ENCODE measurements at places on chromosomes 6 and 20. TPM values are rescaled to one million over a fixed set of nuclear protein-coding genes. Genes with fewer than 3 reads are reported as not detected.

EFCAB8 gene
- not detected for total RNA-seq

DNA sequence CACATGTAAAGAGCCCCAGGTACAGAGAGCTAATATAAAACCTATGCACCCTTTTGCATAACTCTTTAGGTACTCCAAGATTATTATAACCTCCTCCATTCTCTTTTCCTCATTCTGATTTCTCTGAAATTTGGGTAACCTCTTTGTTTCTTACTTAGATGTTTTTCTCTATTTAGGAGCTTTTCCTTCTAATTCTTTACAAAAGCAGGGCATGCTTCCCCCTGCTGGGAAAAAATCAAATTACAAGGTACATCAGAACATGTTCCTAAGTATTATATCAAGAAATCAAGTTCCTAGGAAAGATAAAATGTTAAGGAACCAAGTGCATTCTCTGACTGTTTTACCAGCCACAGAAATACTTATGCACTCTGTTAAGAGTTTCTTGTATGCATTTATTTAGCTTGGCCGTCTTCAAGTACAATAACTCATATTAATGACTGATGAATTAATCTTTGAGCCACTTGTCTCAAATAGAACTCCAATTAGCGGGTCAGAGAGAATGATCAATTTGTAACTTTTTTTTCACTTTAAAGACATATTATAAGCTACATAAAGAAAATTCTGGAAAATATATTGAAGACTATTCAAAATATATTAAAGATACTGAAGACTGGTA, 2.1 kb downstream of the KHDRBS2 start:
- DNase-seq, result no peak

TBXT gene
- not detected for total RNA-seq

GRCh38 chr6:76840041-76840745, 623.1 kb downstream of the HTR1B start:
- DNase-seq, result no peak

TSBP1 gene
- not detected for total RNA-seq

ALDH5A1 gene
- 3.3 TPM for total RNA-seq

GRCh38 chr20:57474205-57474604, 50.7 kb downstream of the CTCFL start:
- no peak for DNase-seq

DNA sequence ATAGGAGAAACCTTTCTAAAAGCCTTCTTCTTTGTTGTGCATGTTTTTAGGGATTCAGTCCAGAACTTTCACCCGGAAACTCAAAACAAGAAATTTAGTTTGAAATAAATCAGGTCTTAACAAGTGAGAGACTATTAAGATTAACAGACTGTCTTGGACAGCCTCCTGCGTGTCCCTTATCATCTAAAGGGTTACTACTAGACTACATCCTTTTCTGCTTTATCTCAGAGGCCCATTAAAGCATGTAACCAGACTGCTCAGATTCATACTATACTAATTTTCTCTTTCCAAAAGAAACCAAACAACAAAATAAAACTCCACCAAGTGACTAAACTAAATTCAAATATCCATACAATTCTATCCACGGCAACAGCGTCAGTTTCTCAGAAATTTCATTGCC, 173.8 kb downstream of the GMPR start:
- DNase-seq, result no peak

CD83 gene
- total RNA-seq, result 2.1 TPM

- no peak for DNase-seq
Measured at GRCh38 chr6:133241901-133242636, 912 bp downstream of the EYA4 start.

GRCh38 chr20:15916623-15917022, 656.6 kb downstream of the KIF16B start:
- peak; percentile 45 for DNase-seq

GRCh38 chr6:74993136-74993535, 212.7 kb downstream of the COL12A1 start:
- DNase-seq, result no peak

IRAK1BP1 gene
- total RNA-seq, result 3.1 TPM

GRCh38 chr20:35276408-35276807, 1.5 kb downstream of the MMP24OS start:
- no peak for DNase-seq

DNA sequence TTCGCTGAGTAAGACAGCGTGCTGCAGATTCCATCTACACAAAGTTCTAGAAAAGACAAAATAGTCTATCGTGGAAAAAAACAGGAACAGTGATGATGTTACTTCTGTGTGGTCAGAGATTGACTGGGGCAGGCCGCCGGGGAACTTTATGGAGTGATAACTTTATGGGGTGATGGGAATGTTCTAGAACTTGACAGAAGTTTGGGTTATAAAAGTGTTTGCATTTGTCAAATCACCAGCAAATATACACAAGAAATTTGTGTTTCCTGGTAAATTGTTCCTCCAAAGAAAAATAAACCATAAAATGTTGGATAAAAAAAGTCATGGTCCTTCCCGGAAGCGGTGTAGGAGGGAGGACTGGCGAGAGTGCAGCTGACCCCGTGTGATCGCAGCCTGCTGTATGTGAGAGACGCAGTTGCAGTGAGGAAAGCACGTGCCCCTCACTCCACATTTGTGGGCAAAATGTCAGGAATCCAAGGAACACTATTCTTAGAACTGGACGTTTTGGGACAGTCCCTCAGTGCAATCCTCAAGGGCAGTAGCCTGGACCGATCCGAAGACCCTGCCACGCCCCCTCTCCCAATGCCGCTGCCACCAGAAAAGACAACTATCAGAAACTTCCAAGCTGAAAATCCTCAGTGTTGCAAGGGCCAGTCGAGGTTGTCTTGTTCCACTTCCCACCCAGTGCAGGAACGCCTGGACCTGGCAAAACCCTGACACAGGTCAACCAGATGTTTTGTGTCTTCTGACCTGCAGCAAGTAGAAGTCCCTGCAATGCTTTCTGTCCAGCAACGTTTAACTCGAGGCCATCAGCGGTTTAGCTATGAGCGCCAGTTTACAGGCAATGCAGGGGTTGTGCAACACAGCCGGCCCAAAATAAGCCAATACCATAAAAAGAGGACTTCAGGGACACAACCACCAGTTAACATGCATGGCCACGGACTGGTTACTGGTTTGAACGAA, 80.5 kb upstream of the QKI start:
- no peak for DNase-seq

GRCh38 chr6:47592131-47592840, 106.1 kb upstream of the ADGRF4 start:
- DNase-seq, result no peak

MDFI gene
- total RNA-seq, result 0.83 TPM

HDGFL1 gene
- total RNA-seq, result not detected

GRCh38 chr6:122736616-122737015, 42.9 kb upstream of the FABP7 start:
- DNase-seq, result no peak

DNA sequence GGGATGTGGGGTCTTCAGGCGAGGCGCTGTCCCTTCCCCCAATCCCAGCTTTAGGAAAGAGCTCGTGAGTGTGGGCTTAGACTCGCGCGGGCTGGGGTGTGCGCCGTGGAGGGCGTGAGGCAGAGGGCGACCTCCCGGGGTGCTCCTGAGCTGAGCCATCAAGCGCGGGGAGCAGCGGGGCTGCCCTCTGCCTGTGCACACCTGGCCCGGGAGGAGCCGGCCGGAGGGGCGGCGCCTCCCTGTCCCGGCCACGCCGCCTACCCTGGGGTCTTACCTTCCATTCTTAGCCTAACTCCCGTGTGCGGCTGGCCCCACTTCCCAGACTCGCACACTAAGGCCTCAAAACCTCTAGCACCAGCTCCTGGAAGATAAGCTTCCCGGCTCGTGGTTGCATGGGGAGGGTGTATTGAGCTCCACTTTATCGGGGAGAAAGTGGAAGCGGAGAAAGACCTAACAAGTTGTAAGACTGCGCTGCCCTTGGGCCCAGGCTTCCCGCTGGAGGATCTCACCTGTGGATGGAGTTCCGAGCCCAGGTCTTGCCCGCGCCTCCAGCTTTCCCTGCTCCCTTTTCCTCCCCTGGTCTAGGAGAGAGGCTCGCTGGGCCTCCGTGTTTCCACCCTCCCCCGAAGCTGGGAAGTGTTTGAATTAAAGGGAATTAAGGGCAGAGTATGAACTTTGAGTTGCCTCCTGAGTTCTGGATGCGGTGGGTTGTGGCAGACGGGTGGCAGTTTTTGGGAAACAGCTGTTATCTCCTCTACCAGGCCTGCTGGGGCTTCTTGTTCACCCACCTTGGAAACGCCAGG, 1.2 kb downstream of the DNMT3B start:
- DNase-seq, result no peak

DNA sequence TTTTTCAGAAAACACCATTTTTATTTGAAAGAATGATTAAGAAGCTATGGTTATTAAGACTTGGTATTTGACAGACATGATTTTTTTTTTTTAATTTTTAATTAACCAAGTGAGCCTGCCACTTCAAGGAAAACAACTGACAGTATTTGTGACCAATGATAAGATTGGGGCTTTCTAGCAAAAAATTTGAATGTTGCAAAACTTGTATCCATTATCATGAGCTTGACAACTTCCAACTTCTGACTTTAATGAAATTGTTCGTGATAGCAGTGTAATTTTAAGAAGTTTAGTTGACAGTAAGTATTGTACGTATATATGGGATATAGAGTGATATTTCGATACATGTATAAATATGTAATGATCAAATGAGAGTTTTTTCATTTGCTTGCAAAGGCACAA, 21.6 kb upstream of the POM121L2 start:
- no peak for DNase-seq

GRCh38 chr6:10312445-10312844, 102.4 kb downstream of the TFAP2A start:
- no peak for DNase-seq

FAXC gene
- 41.7 TPM for total RNA-seq

CEBPB gene
- total RNA-seq, result 140 TPM

GRCh38 chr20:8645326-8645725, 423.6 kb upstream of the PLCB4 start:
- no peak for DNase-seq

B3GALT4 gene
- 26.8 TPM for total RNA-seq
